Urothelium cell line (cell line): ENCODE measurements at places on chromosomes 1 and 21.

GRCh38 chr1:9293241-9293532 lies 493 bp downstream of the SPSB1 start:
- DNase-seq, result no peak

DNA sequence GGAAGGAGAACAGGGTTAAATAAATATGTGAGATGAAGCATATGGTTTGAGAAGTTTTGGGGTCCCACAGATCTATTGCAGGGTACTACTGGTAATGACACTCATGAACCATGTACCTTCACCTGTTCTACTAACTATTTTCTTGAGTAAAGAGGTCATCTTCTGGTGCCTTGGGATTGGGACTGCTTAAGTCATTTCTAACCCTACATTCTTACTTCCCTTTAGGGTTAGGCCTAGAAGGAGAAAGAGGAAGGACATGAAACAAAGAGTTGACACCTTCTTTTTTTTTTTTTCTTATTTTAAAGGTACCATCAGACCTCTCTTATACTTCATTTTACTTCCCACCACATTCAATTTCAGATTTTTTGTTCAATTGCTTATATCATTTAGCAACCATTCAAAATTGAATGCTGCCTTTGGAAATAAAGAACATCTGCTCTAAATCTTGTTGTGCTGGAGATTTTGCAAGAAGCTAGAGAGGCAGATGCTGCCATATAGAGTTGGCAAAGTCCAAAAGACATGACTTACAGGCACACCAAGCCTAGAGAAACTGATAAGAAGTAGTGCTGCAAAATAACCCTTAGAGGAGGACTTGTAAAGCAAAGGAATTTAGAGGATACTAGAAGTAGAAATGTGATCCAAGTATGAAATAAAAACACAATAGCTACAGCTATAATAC lies 374.4 kb upstream of the ST6GALNAC5 start:
- DNase-seq, result no peak

GRCh38 chr1:184958554-184959353 lies 15.6 kb downstream of the NIBAN1 start:
- DNase-seq, result no peak

- no peak for DNase-seq
Measured at GRCh38 chr1:174946031-174946430, 53.7 kb upstream of the CACYBP start.

DNA sequence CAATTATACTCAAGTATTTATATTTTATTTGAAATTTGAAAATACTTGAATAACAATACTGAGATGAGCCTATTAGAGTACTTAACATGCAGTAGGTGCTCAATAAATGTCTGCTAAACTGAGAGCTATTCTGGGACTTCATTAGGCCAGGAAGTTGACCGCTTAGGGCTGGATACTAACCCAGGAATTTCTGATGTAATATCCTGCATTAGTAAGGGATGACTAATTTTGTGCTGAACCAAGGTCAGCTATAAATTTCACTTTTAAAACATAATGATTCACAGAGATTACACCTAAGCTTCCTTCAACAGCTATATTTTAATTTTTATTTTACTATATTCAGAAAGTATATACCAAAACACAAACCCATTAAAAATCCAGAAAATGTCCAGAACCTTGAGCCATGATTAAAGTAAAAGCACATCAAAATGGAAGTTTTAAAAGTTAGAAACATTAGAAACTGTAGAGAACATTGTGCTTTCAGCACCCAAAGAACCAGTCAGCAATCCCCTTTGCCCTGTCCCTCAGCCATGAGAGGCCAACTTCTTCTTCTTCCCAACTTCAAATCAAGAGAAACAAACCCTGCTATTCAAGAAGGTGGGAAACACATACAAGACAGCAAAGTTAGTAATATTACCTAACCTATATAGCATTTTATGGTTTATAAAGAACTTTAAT lies 35.4 kb downstream of the WNT2B start:
- DNase-seq, result peak; percentile 80

DNA sequence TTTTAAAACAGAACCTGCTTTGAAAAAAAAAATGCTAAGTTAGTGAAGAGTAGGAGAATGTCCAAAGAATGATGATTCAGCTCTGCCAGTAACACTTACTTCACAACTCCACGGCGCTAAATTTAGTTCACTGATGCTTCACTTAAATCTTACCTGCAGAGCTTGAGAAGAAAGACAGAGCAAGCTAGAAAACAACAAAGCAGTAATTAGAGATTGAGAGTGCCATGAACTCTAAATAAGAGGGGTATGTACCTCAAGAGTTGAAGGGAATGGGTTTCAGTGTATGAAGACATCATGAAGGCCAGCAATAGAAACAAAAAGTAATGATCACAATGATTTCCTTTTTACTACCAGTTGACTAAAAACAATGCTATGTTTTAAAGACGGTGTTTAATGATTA lies 32.8 kb downstream of the EPRS1 start:
- DNase-seq, result no peak

GRCh38 chr1:170221031-170221430 lies 75.3 kb downstream of the NTMT2 start:
- DNase-seq, result no peak

- DNase-seq, result no peak
Measured at GRCh38 chr1:70760154-70760553, 287.5 kb downstream of the PTGER3 start.

DNA sequence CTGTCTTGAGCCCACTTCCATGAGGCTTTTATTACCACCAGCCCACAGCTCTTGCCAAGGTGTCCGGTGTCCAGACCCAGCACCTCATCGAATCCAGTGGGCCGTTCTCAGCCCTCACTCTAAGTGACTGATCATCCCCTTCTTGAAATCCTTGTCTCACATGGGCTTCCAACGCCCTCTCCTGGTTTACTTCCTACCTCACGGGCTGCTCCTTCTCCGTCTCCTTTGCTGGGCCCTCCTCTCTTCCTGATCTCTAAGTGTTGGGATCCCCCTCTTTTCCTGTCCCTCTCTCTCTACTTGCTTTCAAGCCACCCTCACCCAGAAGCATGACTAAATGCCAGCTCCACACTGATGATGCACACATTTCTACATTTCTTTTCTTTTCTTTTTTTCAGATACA lies 9.0 kb upstream of the RHBG start:
- DNase-seq, result no peak

- peak; percentile 33 for DNase-seq
Measured at GRCh38 chr1:196180847-196181593, 427.2 kb downstream of the KCNT2 start.

DNA sequence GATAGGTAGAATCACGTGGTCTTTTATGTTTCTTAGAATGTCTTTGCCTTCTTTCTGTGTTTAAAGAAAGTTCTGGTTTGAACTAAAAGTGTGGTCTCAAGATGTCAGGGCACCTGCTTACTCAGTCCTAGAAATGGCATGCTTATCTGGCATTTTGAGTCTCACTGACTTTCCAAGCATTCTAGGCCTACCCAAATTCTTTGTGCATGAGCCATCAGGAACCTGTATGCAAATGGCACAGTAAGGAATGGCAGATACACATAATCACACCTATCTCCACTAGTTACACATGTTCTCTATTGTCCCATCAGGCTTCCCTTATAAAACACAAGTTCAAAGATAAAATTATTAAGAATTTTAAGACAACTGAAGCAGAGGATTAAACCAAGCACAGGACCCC lies 29.5 kb upstream of the CLCA4 start:
- DNase-seq, result peak; percentile 21

DNA sequence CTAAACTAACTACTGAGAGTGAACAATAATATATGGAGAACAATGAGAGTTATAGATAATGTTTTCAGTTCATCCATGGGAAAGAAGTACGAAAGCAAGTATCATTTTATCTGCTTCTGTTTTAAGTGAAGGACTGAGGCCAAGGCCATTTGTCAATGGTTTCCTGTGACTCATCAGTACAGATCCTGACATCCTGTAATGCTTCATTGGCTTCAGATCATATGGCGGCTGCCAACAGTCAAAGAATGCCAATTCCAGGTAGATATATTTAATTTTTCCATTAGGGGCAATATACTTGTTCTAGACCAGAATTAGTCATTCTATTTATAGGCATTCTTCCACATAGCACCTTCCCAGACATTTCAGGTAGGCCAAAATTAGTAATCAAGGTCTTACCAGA lies 97.3 kb downstream of the USH2A start:
- DNase-seq, result no peak

DNA sequence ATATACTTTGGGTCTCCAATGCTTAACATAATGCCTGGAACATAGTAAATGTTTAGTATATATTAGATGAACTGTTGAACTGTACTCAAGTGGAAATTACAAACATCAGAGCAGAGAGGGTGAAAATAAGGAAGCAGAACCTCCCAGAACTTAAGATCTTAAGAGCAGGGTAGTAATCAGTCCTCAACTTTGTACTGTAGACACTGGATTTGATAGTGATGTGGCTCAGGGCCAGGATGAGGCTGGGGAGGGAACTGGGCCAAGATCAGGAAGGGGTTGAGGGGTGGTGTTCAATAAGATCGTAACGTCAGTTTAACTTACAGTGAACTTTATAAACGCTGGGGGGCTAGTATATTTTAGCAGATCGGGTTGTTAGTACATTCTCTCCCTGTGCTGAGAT lies 15.4 kb downstream of the MPZL1 start:
- no peak for DNase-seq

GRCh38 chr1:175136246-175136645 lies 56.3 kb downstream of the KIAA0040 start:
- no peak for DNase-seq

DNA sequence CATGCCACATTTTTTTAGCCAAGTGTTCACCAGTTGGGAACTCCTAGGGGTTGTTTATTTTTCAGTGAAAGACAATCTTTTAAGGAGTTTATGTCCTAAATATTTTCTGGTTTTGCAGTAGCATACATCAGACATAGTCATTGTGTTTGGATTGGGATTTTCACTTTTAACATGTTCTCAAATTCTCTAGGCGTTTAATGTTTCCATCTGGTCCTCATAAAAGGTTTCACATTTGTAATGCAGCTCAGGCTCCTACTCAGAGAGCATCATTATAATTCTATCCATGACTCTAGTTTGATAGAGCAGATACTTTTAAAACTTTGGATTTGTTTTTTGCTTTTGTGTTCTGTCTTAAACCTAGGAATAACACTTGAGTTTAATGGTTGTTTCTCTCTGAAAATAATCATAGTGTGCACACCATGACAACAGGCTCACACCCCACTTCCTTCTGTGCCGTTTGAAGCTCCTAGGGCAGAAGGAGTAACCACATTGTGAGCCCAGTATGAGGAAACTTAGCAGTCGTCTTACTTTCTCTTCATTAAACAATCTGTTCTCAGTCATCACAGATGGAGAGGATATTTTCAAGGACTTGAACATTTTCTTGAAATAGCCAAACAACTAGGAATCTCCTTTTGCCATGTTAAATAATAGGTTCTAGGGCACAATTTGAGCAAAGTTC lies 219.6 kb downstream of the PDE4B start:
- no peak for DNase-seq

DNA sequence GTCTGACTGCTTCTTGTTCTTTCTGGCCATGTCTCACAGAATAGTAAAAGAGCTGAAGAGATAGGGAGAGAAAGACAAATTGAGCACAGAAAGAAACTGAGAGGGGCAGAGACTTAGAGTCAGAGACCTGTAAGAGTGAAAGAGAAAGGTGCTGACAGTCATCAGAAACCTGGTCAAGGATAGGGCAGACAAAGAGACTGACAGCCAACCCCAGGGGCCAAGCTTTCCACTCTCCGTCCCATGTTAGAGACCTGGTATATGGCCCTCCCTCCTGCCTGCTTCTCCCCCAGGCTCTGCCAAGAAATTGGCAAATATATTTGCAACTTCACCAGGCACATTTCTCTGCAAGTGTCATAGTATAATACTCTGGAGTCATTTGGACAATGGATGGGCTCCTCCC lies 64.6 kb downstream of the RHBG start:
- no peak for DNase-seq

- DNase-seq, result no peak
Measured at GRCh38 chr1:216662681-216663080, 60.5 kb downstream of the ESRRG start.

GRCh38 chr1:56097713-56098112 lies 481.6 kb downstream of the PLPP3 start:
- no peak for DNase-seq

- DNase-seq, result no peak
Measured at GRCh38 chr1:234748066-234748465, 138.1 kb upstream of the IRF2BP2 start.

DNA sequence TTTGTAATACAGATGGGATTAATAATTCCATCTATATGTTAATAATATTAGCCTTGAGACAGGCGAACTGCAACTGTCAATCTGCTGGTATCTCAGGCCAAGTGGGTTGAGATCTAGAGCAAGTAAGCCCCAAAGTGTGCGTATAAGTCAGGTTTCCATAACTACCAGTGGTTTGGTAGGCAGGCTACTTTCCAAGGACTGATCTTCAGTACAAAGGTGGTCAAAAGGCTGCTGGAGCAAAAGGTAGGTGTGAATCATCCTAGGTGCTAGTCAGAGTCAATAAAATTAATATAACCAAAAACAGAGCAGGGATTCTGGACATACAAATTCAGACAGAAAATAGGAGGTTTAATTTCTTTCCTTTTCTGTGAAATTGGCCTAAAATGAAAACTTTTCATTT lies 328.0 kb downstream of the TGFB2 start:
- DNase-seq, result no peak

DNA sequence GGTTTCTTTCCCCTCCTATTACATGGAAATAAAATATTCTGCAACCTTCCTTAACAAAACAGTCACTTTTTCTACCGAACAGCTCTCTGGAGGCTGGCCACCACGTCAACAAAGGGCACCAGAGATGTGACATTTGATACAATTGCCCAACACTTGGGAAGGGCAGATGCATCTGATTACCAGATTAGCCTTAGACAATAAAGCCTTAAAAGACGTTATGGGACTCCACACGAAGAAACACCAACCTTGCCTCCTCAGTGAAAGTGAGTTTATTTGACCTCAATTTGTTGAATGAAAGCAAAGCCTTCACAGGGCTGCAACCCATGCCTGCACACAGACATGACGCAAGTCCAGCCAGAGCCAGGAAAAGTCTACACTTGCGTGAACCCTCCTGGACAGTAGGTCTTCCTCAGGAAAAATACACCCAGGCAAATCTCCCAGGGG lies 136.1 kb downstream of the TGFBR3 start:
- no peak for DNase-seq

DNA sequence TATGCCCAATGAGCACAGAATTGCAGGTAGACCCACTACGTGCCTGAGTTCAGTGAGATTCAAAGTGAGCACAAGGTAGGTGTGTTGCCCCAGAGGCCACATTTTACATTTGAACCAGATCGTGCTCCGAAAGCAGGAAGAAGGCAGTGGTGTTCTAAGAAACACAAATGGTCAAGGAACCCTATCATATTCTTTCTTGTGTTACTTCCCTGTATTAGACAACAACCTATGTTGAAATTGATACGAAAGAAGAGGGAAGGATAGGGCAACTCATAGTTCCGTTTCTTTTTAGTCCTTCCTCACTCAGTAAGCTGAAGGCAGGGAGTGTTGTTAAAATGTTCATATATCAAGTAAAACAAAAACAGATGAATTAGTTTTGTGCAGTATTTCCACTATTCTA lies 33.9 kb downstream of the OLFML2B start:
- DNase-seq, result no peak

DNA sequence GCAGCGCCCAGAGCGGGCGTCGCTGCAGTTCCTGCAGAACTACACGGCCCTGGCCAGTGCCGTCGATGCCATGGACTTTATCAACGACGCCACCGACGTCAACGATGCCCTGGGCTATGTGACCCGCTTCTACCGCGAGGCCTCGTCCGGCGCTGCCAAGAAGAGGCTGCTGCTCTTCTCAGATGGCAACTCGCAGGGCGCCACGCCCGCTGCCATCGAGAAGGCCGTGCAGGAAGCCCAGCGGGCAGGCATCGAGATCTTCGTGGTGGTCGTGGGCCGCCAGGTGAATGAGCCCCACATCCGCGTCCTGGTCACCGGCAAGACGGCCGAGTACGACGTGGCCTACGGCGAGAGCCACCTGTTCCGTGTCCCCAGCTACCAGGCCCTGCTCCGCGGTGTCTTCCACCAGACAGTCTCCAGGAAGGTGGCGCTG lies 22.0 kb downstream of the COL6A1 start:
- DNase-seq, result no peak
